Activated naive CD4-positive, alpha-beta T cell treated with anti-CD3 and anti-CD28 coated beads for 36 hours (primary cell): ENCODE measurements at places on chromosomes 13 and 19.

GRCh38 chr19:8324186-8325050 lies 3.1 kb downstream of the RPS28 start:
- no peak for DNase-seq

GRCh38 chr19:49916839-49917733 lies 11.9 kb upstream of the ATF5 start:
- no peak for DNase-seq

DNA sequence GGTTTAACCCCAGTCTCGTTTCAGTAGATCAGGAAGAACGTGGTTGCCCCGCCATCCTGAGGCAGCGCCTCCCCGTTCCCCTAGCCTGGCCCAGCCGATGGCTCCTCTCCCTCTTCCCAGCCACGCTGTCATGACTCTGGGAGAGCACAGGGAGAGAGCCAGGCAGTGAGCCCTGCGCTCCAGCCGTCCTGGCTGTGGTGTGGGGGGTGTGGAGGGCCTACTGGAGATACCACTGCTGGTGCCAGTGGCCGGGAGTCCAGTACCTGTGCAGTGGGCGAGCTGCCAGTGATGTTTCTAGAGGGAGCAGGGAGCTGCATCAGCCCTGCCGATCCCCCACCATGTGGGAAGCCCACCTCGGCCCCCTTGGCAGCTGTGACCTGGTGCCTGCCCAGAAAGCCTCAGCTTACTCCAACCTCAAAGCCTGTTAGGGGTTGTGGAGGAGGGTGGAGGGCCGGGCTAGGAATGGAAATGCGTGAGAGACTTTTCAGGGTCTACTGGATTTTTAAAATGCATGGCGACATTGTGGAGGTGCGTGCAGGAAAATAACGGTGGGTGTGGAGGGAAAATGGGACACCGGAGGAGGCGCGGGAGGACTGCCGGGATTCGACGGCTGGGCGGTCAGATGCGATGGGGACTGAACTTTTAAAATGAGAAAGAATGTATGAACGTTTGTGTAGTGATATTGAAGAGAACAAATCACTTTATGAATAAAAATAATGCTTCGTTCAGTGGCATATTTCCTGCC lies 4.9 kb downstream of the TEX29 start:
- DNase-seq, result no peak

- DNase-seq, result no peak
These were observed 34.2 kb upstream of the ARGLU1 start for GRCh38 chr13:106602178-106602577.
